ENCODE measurements at places on chromosomes 6 and 20. TPM values are rescaled to one million over a fixed set of nuclear protein-coding genes. Genes with fewer than 3 reads are reported as not detected.

The AHCY gene
- 175 TPM for total RNA-seq

The RNF182 gene
- not detected for total RNA-seq

- DNase-seq: no peak
These were observed 52.9 kb upstream of the HDDC2 start for GRCh38 chr6:125354649-125355048.

DNA sequence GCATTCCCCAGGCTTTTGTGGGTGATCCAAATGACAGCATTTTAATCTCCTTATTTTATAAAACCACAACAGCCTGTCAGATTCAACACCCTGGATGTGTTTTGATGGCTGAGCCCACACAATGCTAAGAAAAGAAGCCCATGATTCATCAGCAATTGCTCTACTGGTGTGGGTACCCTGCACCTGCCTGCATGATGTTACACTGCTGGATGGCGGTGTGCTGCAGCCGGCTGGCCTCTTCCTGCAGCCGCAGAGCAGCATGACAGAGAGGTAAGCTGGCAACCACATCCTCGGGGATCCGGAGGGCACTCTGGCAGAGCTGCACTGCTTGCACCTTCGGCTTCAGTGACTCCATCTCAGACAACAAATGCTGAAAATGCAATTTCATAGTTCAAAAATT is 327.5 kb downstream of the SYNE1 start:
- DNase-seq: no peak
